ENCODE measurements at places on chromosomes 3 and 15.

GRCh38 chr3:66479532-66479947, 21.3 kb downstream of the LRIG1 start:
- DNase-seq, result no peak

- no peak for DNase-seq
Measured at GRCh38 chr3:35666888-35667287, 27.6 kb downstream of the ARPP21 start.

GRCh38 chr3:116039651-116039985, 405.7 kb downstream of the LSAMP start:
- DNase-seq, result no peak

- no peak for DNase-seq
Measured at GRCh38 chr15:63474810-63475316, 29.5 kb upstream of the USP3 start.

DNA sequence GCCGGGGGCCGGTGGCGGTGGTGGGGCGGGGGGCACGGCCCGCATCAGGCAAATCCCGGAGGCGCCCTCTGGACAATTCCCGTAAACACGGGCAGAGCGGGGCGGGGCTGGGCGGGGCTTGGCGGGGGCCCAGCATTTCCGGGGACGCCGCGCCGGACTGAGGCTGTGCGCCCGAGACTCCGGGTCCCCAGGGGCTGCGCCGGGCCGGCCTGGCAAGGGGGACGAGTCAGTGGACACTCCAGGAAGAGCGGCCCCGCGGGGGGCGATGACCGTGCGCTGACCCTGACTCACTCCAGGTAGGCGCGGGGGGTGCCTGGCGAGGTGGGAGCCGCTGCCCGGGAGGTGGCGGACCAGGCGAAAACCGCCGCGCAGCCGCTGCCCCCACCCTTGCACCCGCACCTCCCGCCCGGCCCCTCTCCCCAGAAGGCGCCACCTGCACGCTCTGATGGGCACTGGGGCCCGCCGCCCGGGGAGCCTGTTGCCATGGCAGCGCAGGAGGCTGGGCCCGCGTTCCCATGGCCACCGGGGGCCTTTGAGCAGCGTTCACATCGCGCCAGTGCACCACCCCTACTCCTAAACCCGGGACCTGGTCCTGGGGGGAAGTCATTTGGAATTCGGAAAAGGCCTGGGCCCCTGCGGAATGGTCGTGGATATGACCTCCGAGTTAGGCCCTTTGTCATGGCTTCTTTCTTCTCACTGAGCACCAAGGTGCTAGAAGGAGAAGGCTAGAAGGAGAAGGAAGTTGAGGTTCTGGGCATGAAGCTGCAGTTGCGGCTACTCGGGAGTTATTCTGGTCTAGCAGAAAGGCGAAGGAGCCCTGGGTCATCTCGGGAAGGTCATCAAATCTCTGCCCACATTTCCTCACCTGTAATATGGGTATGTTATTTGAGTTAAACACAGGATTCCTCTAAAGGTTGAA, 16.1 kb upstream of the SEMA4B start:
- peak; percentile 53 for DNase-seq

DNA sequence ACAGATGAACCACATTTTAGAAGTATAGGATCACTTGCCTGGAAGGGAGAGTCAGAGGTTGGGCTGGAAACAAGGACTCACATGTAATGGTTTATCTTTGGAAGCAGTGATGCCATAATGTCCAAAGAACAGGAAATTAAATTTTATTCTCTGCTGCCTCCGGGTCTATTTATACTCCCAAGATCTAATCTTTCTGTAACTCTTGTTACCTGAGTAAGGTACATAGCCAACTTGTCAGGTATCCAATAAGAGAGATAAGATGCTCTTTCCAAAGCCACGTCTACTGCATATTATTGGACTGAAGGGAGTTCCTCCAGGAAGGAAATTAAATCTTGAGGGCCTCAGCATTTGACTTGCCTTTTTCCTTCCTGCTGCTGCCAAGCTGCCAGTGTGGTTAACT, 71.0 kb downstream of the CRYGS start:
- DNase-seq, result no peak

DNA sequence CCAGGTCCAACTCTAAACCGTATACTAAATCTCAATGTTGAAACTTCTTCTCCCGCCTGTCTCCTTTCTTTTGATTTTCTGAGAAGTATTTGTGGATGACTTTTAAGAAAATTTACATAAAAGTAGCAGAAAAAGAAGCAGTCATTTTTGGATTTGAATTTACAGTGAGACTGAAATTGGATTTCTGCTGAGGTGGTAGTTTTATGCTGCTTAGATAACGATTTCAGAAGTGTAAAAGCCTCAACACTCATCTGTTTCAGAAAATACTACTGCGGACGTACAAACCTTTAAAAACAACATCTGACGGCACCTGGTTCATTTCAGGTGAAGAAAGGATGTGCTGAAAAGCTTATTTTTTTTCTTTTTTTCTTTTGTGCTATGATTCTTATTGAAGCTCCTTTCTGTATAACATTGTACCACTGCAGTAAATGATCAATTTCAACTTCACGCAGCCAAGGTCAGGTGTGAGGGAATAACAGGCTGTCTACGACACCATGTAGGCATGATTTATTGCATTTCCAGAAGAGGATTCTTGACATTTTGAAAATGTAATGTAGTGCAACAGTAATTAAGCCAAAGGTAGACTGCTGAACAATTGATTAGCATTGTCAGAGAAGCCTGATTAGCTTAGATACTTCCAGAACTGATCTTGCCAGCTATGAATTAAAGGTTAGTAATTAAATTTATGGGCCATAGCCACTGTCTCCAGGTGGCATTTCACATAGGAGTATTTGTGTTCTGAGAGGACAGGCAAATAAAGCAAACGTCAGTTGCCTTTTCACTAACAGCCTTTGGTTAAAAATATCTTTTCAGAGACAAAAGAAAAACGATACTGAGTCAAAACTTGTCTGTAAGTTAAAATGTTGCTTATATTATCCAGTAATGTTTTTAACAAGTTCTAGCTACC, 134.6 kb upstream of the KBTBD8 start:
- no peak for DNase-seq

- no peak for DNase-seq
Measured at GRCh38 chr3:123688241-123688747, 103.4 kb upstream of the HACD2 start.

- no peak for DNase-seq
Measured at GRCh38 chr3:123122525-123123315, 55.9 kb downstream of the PDIA5 start.

GRCh38 chr15:97566961-97567360, 393.5 kb upstream of the ARRDC4 start:
- no peak for DNase-seq

DNA sequence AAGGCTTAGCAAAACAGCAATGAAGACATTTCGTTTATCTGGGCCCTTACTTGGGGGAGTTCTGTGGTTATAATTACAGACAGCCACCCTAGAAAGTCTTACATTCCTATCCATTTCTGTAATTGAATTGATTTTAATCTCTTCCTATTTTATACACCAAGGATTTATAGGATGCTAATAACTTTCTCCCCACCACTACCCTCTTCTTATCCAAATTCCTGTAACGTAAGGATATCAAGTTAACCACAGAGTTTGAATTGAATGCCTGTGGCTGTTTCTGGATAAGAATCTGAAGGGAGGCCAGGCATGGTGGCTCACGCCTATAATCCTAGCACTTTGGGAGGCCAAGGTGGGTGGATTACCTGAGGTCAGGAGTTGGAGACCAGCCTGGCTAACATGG, 78.6 kb downstream of the MLH1 start:
- no peak for DNase-seq

- peak; percentile 78 for DNase-seq
Measured at GRCh38 chr3:53046171-53047170, 598 bp upstream of the SFMBT1 start.

DNA sequence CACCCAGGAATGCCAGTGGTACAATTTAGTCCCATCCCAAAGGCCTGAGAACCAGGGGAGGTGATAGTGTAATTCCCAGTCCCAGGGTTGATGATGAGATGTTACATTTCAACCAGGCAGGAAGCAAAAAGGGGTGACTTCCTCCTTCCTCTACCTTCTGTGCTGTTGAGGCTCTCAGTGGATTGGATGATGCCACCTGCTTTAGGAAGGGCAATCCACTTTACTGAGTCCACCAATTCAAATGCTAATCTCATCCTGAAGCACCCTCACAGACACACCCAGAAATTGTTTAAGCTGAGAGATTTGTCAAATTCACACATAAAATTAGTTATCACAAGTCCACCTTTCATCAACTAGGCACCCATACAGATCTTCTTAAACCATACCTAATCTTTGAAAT, 418.5 kb upstream of the GOLIM4 start:
- DNase-seq, result no peak

- DNase-seq, result no peak
Measured at GRCh38 chr15:84598993-84599392, 1.8 kb upstream of the ZSCAN2 start.

DNA sequence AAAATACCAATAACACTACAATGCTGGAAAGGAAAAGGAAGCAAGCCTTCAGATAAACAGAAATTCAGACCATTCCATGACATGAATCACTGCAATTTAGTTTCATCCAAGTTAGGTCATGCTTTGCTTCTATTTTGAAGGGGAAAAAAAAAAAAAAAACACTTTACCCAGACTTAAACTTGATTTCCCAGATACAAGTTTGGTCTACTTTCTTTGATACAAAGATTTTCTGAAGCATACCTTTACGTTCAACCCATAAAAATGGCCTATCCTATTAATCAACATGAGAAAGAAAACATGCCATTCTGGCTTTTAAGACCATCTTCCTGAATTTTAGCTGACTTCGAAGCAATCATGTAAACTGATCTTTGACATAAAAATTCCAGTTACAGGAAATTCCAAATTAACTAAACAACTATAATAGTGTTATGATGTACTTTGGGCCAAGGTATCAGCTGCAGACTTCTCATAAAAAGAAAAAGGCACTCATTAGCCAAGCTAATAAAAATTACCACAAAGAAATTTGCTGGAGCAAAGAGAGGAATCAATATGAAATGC, 12.6 kb downstream of the OSBPL10 start:
- DNase-seq, result no peak

GRCh38 chr3:69194431-69195165, 72.2 kb upstream of the LMOD3 start:
- no peak for DNase-seq

DNA sequence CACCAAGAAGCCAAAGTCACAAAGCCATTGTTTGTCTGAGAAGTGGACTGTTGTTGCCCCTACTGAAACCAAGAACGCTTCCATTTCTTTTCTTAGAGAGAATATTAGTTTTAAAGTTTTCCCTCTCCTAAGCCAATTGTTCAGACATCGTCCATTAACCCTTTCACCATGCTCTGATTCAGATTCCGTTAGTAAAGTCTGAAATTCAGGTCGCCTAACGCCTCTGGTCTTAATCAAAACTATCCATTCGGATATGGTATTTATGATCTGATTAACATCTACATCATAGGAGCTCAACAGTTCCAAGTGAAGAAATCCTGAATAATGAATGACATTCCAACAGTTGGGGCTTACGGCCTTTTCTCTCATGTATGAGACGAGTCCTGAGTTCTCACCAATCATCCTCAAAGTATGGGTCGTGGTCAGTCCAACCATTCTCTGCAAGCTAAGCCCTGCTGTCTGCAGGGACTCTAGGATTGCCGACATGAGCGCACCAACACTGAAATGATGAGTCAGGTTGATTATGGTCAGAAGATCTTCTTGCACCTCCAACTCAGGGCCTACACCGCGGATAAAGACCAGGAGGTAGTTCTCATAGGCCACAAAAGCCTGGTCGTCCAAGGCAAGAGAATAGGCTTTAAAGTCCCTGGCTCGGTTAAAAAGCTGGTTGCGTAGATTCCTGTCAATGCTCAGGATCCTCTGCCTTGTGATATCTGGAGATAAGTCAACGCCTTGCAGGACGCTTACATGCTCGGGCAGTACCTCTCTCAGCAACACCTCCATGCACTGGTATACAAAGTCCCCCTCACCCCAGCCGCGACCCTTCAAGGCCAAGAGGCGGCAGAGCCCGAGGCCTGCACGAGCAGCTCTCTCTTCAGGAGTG, 767 bp downstream of the EPM2AIP1 start:
- DNase-seq, result no peak

DNA sequence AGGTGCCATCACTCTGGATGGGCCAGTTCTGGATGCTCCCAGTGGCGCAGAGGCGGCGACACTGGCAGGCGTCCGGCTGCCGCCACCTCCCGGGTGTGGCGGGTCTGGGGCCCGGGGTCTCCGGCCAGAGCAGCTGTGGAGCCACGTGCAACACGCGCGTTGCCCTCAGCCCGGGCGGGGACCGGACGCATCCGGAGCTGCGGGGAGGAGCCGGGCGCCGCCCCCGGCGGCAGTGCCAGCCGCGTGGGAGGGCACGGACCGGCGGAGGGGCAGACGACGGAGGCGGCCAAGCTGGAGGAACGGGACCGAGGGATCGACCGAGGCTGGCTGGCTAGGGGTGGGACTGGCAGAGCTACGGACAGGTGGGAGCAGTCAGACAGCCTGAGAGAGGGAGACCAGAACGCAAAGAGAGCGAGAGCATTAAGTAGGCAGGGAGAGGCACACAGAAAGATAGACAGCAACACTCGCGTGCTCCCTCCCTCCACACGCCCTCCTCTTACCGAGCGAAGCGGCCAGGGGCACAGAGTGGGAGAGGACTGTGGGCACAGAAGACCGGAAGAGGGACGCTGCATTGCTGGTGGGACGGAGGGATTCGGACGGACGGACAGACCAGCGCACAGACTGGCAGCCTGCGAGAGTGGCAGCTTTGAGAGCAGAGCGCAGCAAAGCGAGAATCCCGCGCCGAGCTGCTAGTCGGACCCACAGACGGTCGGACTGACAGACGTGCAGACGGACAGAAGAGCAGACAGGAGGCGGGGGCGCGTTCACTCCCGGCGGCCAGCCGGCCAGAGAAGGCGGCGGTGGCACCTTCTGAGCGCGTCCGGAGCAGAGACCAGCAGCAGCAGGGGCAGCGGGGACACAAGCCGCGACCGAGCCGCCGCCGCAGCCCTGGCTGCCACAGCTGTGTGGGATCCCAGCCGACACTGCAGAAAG, at the start of gene ARPP21:
TSS of gene ARPP21 (plus strand) at position 272 of the 933 bp plus-strand sequence. CDS start 42,227 bp downstream, outside the sequence.
- DNase-seq, result no peak

DNA sequence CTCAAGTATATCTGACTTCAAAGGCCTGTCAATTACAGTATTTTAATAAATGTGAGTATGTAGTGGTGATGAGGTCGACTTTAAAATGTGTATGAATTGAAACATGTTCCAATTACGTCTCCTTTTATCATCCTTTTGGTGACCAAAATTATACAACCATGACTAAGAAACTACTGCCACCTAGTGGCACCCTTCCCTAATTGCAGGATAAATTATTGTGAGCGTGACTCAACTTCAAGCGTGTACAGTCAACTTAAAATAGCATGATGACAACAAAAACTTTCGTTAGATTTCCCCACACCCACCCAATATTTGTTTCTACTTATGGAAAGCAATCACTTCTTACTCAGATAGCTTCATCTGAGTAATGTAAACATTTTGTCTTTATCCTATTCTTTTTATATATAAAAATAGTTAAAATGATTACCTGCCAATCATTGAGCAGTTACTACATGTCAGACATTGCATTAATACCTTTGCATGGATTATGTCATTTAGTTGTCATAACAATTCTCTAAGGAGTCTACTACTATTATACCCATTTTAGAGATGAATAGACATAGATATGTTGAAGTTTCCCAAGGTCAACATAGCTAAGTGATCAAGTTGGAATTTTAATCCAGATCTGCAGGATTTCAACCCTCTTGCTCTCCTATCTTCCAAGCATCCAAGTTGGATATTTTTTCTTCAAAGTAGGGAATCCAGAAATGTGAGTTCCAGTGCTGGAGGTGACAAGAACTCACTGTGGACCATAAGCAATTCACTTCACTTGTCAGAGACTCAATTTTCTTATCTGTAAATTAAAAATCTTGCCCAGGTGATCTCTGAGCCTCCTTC, 106.0 kb downstream of the MEX3B start:
- no peak for DNase-seq

- DNase-seq, result no peak
Measured at GRCh38 chr3:153552887-153553604, 391.0 kb downstream of the RAP2B start.

- no peak for DNase-seq
Measured at GRCh38 chr3:128895843-128896697, 16.6 kb downstream of the ACAD9 start.
